ENCODE measurements at places on chromosomes 3 and 15. TPM values are rescaled to one million over a fixed set of nuclear protein-coding genes. Genes with fewer than 3 reads are reported as not detected.
A peak's percentile ranks its signal among the peaks of the same experiment; 100 is the strongest.

DNA sequence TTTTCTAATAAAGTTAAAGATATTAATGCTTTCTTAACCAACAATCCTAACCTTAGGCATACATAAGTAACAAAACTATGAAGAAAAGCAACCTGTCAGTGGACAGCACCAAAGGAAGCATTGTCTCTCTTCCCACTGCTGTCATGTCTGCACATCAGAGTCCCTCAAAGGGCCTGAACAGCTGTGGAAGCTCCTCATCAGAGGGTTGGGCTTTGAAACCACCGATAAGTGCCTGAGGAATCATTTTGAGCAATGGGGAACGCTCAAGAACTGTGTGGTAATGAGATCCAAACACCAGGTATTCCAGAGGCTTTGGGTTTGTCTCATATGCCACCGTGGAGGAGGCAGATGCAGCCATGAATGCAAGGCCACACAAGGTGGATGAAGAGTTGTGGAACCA is 182.5 kb downstream of the FMN1 start:
- DNase-seq, result no peak

GRCh38 chr3:135980343-135980742 is 14.8 kb downstream of the PPP2R3A start:
- no peak for DNase-seq

- no peak for DNase-seq
Measured at GRCh38 chr3:134898181-134898754, 103.2 kb downstream of the EPHB1 start.

GRCh38 chr15:91855684-91856489 is 2.4 kb downstream of the SLCO3A1 start:
- DNase-seq, result no peak

DNA sequence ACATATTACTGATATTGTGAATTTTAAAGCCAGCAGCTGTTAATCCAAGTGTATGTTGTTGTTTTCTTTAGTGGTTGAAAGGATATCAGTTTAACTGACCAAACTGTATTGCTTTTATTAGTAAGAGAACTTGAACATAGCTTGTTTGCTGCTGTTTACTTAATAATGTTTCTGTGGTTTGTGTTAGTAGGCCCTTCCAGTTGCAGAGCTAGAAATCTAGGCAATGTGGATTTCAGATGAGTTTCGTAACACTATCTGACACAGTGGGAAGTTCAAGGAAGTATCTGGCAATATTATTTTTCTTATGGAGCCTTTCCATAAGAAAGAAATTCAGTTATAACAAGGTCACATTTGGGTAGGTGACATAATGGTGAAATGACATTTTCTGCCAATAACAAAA is 18.5 kb downstream of the ZNF609 start:
- DNase-seq, result no peak

GRCh38 chr3:15399970-15400369 is 27.4 kb downstream of the METTL6 start:
- no peak for DNase-seq

- no peak for DNase-seq
Measured at GRCh38 chr3:186258968-186259367, 103.1 kb downstream of the DGKG start.

GRCh38 chr15:48703544-48703943 is 58.0 kb upstream of the FBN1 start:
- no peak for DNase-seq

DNA sequence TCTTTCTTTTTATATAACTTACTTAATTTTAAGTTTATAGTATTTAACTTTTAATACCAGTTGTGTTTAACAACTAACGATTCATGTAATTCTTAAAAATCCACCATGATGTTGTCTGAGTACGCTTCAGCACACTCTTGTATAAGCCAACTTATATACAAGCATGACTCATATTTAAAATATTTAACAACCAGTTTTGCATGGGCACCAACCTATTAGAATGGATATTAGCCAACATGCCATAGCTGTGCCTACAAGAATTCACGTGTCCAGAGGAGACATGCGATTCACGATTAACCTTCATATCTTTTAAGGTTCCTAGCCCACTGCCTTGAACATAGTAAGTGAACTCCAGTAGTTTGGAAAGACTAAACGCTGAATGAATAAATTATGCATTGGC is 1023.2 kb downstream of the TBL1XR1 start:
- DNase-seq, result no peak

GRCh38 chr15:31403606-31404005 is 77.0 kb downstream of the KLF13 start:
- no peak for DNase-seq

DNA sequence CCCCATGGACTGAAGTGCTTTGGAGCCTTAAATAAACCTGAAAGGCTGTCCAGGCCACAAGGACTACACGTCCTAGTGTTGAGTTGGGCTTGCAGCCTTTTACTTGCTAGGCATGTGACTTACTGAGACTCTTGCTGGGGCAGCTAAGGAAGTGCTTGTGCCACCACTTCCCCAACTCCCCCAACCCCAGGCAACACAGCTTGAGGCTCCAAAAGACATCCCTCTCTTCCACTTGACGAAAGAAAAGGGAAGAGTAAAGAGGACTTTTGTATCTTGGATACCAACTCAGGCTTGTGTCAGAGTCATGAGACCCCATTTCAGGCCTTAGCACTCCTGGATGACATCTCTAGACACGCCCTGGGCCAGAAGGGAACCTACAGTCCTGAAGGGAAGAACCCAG is 109.8 kb downstream of the XRN1 start:
- DNase-seq, result no peak

DNA sequence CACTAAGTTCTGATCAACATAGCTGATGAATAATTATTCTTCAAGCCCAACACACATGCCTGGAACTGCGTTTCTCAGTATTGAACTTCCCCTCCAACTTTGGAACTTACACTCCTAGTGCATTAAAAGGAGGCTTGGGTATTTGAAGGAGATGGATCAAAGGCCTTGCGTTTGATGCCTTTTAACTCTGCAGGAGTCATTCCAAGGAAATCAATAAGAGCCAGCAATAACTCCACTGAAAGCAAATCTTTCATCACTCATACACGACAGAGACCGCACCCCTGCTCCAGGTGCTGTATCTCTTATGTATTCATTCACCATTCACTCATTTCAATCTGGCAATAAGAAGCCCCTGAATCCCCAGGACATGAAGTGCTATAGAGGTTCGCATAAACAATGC is 14.0 kb upstream of the FSIP1 start:
- no peak for DNase-seq

DNA sequence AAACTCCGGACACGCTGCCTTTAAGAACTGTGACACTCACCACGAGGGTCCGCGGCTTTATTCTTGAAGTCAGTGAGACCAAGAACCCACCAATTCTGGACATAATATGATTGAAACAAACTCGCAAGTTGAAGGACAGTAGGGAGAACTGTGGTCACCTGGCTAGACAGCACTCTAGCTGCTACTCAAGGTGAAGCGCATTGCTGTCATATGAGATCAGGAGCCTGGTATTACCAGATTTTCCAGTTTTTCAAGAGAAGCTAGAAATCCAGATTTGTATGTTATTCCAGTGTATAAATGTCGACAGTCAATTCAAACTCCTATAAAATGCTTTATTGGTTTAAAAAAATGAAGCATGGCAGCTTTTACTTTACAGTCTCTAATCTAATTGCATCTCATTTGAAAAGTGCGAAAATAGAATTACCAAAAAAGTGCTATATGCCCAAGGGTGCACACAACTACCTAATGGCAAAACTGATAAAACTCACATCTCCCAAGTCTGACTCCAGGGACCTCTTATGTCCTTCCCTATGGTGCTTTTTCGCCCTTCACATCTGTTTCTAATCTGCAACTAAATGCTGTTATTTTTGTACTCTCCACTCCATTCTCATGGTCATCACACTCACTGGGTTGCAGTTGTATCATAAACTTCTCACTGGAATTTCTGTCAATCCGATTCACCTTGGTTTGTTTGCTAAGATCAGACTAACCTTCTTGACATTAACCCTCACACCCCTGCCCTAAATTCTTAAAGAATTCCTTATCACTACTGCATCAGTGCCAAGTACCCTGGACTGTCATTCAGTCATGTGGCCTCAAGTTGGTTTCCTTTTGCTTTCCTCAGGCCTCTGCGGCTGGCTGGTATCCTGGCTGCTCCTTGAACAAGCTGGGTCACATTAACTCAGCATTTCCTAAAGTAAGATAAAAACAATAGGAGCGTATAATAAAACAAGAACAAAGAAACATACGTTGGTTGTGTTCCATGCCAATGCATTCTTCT is 31.5 kb upstream of the ARHGEF26 start:
- DNase-seq, result no peak

GRCh38 chr3:195829897-195830254 is 18.1 kb upstream of the MUC4 start:
- DNase-seq, result no peak

- DNase-seq, result no peak
Measured at GRCh38 chr3:111598552-111598951, 3.4 kb upstream of the ZBED2 start.

GRCh38 chr3:124928333-124929202 is 6.0 kb downstream of the MUC13 start:
- DNase-seq, result peak; percentile 22

- no peak for DNase-seq
Measured at GRCh38 chr3:172270557-172271166, 177.6 kb downstream of the GHSR start.

LYZL4 gene
- not detected for polyA plus RNA-seq

PRSS50 gene
- 4.8 TPM for polyA plus RNA-seq

ARNT2 gene
- 63.3 TPM for polyA plus RNA-seq

ATOSA gene
- polyA plus RNA-seq, result 37.7 TPM

SLITRK3 gene
- polyA plus RNA-seq, result 0.64 TPM

FOXB1 gene
- 0.06 TPM for polyA plus RNA-seq

STRA6 gene
- polyA plus RNA-seq, result 35.4 TPM

UBA3 gene
- 67.2 TPM for polyA plus RNA-seq

KNL1 gene
- polyA plus RNA-seq, result 19.0 TPM

KAT2B gene
- 21.8 TPM for polyA plus RNA-seq

Data from renal cortex interstitium (tissue), 15 donors.